ENCODE measurements at places on chromosomes 13 and 19.
A peak's percentile ranks its signal among the peaks of the same experiment; 100 is the strongest.

DNA sequence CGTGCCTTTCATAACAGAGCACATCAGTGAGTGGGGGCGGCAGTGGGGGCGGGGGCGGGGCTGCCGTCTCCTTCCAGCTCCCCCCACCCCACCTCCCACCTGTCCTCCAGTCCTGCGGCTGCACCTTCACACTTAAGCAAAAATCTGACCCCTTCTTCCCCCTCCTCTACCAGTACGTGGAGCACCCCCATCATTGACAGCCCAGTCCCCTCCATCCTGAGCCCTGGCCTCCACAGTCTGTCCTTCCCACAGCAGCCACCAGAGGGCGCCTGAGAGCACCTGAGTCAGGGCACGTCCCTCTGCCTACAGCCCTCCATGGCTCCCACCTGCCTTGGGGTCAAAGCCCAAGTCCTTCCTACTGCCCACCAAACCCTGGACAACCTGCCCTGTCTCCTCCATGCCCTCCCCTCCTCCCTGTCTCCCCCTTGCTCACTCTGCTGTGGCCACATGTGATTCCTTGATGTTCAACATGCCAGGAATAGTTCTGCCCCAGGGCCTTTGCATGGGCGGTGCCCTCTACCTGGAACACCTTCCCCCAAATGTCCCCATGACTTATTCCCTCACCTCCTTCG is 4.0 kb downstream of the EBI3 start:
- peak; percentile 61 for DNase-seq

- DNase-seq, result peak; percentile 89
Observed at GRCh38 chr19:7680606-7681339, at the start of gene TRAPPC5. Gene TRAPPC5, plus strand, starts transcription at chr19:7680833. Its CDS starts 1,421 bp downstream, at chr19:7682254.

GRCh38 chr19:10603084-10603872 is 16.2 kb upstream of the AP1M2 start:
- DNase-seq, result peak; percentile 94

DNA sequence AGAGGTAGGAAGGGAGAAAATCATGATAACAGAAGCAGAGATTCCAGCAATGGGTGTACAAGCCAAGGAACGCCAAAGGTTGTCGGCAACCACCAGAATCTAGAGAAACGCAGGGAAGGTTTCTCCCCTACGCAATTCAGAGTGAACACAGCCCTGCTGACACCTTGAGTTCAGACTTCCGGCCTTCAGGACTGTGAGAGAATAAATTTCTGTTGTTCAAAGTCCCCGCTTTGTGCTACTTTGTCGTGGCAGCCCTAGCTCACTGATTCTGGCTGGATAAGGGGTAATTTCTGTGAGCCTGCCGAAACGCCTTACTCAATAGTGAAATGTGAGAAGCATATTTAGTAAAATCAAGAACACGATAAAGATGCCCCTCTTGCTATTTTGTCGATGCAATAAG is 5.3 kb upstream of the CLEC4G start:
- no peak for DNase-seq

- DNase-seq, result no peak
Observed at GRCh38 chr19:30228113-30228834, 143.9 kb upstream of the ZNF536 start.
